Stimulated activated CD8-positive, alpha-beta memory T cell treated with anti-CD3 and anti-CD28 coated beads, Interleukin-7, amount 100 ng/mL, for 1 hour (primary cell): ENCODE measurements at places on chromosomes 1 and 21.

DNA sequence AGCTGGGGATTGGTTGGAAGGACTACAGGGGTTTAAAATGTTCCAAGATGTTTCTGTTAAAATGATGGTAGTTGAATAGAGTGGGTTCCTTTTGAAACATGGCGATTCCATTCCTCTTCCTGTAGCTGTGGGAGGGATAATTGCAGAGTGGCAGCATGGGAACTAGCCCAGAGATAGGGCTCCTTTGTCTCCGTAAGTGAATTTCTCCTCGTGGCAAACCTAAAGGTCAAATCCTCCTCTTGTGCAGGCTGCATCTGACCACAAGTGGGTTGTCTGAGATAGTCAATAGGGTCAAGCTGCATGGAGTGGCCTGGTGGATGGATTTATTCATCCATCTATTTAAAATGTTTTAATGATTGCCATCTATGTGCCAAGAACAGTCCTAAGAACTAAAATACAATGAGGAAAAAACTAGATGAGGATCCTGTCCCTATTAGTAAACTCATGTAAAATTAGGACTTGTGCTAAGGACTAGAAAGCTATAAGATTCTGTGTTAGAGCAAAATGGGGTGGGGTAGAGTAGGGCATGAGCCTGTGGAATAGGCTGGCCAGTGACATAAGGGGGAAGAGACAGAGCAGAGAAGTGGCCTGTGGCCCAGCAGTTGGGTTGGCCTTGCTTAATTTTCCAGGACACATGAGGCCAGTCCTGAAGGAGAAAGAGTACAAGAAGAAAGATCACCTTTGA, 89.1 kb upstream of the IVNS1ABP start:
- no peak for DNase-seq

DNA sequence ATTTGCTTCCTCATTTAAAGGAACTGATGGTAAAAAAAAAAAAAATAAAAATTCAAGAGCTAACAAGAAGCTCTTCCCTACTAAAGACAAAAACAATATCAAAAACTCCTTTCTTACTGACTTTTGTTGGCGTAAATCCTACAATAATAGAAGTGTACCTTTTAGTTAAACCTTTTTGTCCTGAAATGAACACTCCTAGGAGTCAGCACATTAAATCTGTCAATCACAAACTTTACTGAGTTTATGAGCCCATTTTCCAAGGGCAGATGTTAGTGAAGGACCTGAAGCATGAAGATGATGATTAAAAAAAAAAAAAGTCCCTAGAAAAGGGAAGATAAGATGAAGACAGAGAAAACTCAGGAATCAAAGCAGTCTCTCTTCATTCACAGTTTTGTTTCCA, 22.6 kb upstream of the DDX59 start:
- no peak for DNase-seq

- DNase-seq = no peak
Measured at GRCh38 chr1:151196292-151196800, 2.0 kb upstream of the PIP5K1A start.

DNA sequence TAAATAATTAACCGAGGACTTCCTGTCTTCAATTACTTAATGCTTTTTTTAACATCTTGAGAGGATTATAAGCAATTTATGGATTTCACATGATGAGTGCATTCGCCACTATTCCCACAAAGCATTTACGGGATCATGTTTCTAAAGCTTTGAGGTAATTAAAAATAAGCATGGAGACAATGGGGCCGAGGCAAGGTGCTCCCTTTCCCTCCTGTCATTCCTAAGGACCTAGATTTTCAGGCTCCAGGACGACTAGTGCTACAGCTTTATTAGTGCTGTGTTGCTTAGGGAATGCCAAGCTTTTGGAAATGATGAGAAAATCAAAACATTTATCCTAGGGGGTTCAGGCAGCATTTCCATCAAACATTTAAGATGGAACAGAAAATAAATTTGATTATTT, 209.2 kb downstream of the KCTD3 start:
- no peak for DNase-seq

DNA sequence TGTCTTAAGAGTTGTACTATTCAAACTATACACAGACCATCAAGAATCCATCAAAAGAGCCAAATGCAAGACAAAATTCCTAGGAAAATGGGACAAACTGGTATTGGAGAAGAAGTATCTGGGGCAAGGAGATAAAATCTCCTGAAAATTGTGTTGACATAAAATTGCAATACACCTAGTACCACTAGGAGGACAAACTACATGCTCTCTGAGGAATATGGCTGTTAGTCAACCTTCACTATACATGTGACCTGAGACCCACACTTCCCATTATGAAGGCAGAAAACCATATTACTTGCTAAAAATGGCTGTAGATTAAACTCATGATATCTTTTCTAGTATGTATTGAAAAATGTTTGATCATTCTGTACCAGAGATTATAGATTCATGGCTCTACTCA, 30.0 kb downstream of the IRF2BP2 start:
- no peak for DNase-seq

DNA sequence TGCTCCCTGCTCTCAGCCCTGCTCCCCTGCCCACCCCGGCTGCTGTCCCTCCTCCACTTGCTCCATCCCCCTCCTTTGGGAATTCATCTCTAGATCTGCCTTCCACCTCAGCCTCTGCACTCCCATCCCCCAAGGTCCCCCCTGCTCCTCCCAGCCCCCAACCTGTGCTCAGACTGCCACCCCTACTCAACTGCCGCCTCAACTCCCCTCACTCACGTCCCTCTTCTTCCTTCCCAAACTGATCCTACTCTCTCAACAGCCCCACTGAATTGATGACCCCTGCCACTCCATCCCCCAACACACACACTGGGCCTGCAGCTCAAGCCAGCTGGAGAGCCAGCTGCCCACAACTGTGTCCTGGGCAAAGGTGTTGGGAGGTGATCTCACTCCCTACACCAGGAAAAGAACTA, 15.8 kb upstream of the ETV3L start:
- no peak for DNase-seq

GRCh38 chr1:183881387-183882131, 76.6 kb downstream of the RGL1 start:
- no peak for DNase-seq

DNA sequence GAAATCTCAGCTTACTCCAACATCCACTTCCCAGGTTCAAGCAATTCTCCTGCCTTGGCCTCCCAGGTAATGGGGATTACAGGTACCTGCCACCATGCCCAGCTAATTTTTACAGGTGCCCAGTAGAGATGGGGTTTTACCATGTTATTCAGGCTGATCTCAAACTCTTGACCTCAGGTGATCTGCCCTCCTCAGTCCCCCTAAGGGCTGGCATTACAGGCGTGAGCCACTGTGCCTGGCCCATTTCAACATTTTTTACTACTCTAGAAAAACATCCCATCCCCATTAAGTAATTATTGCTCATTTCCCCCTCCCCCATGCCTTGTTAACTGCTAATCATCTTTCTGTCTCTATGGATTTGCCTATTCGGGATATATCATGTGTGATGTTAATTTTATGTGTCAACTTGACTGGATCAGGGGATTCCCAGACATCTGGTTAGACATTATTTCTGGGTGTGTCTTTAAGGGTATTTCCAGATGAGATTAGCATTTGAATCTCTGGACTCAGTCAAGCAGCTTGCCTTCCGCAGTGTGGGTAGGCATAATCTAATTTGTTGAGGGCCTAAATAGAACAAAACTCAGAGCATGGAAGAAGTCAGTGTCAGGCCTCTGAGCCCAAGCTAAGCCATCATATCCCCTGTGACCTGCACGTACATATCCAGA, 33.0 kb upstream of the ZBTB8B start:
- DNase-seq = no peak

- no peak for DNase-seq
Measured at GRCh38 chr1:18644446-18644845, 13.8 kb downstream of the PAX7 start.
